Fibroblast of villous mesenchyme (primary cell): ENCODE measurements at places on chromosomes 5 and 9. TPM values are rescaled to one million over a fixed set of nuclear protein-coding genes. Genes with fewer than 3 reads are reported as not detected.

NIM1K gene
- under 0.01 and 0.43 TPM in 2 replicates for total RNA-seq

KIF4B gene
- under 0.01 TPM in 1 of 2 replicates, not detected in the other for total RNA-seq

PCDHGA6 gene
- 4.7 and 4.8 TPM in 2 replicates for total RNA-seq

WHRN gene
- total RNA-seq, result 1.3 and 1.6 TPM in 2 replicates

FAXDC2 gene
- total RNA-seq, result 4.2 and 7.8 TPM in 2 replicates

CAST gene
- 160 and 200 TPM in 2 replicates for total RNA-seq

CDH9 gene
- total RNA-seq, result not detected in 2 replicates

FGD3 gene
- total RNA-seq, result under 0.01 TPM in 1 of 2 replicates, not detected in the other

EGFLAM gene
- 3.0 and 5.5 TPM in 2 replicates for total RNA-seq

URM1 gene
- 29.8 and 33.8 TPM in 2 replicates for total RNA-seq

ITK gene
- 1.3 TPM in 1 of 2 replicates, not detected in the other for total RNA-seq

BRINP1 gene
- under 0.01 TPM in 2 replicates for total RNA-seq

MCC gene
- total RNA-seq, result 25.4 and 37.6 TPM in 2 replicates

LCN1 gene
- total RNA-seq, result not detected in 2 replicates

FOXD4L3 gene
- total RNA-seq, result 0.32 TPM in 1 of 2 replicates, not detected in the other

ANKRD31 gene
- under 0.01 and 0.32 TPM in 2 replicates for total RNA-seq

ARL14EPL gene
- total RNA-seq, result not detected in 2 replicates

HACD4 gene
- 10.0 and 22.0 TPM in 2 replicates for total RNA-seq

TMEM215 gene
- total RNA-seq, result not detected in 2 replicates

NMRK1 gene
- total RNA-seq, result 8.6 and 11.9 TPM in 2 replicates

FBXL7 gene
- total RNA-seq, result 10.6 and 11.2 TPM in 2 replicates

TMEM171 gene
- 4.5 and 13.4 TPM in 2 replicates for total RNA-seq

BTNL3 gene
- not detected in 2 replicates for total RNA-seq

TSLP gene
- 0.32 and 0.43 TPM in 2 replicates for total RNA-seq

RLN2 gene
- total RNA-seq, result 0.43 TPM in 1 of 2 replicates, not detected in the other
